AG10803 (cell line): ENCODE measurements at places on chromosomes 6 and 20.

DNA sequence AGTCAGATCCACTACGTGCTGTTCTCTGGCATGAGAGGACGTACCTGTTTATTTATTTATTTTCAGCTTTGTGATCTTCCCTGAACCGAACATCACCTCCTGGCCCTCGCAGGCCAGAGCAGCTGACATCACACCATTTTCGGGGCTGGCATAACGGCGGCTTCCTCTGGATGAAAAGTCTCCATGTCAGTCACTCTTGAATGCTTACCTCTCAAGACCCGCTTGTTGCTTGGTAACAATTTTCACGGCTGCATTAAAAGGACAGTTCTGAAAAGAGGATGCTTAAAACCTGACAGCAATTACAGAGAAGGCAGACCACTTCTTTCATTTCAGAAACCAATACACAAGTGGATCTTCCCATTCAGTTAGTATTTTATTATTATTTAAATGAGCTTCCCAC lies 159.8 kb upstream of the CDH4 start:
- DNase-seq, result no peak

DNA sequence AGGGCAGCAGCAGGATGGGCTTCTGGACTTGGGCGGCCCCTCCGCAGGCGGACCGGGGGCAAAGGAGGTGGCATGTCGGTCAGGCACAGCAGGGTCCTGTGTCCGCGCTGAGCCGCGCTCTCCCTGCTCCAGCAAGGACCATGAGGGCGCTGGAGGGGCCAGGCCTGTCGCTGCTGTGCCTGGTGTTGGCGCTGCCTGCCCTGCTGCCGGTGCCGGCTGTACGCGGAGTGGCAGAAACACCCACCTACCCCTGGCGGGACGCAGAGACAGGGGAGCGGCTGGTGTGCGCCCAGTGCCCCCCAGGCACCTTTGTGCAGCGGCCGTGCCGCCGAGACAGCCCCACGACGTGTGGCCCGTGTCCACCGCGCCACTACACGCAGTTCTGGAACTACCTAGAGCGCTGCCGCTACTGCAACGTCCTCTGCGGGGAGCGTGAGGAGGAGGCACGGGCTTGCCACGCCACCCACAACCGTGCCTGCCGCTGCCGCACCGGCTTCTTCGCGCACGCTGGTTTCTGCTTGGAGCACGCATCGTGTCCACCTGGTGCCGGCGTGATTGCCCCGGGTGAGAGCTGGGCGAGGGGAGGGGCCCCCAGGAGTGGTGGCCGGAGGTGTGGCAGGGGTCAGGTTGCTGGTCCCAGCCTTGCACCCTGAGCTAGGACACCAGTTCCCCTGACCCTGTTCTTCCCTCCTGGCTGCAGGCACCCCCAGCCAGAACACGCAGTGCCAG lies at the start of gene TNFRSF6B:
TSS of gene TNFRSF6B (plus strand) at position 25 of the 729 bp plus-strand sequence. CDS start at position 141, 116 bp downstream.
- no peak for DNase-seq

GRCh38 chr6:39453956-39454524 lies 131.5 kb upstream of the KCNK16 start:
- DNase-seq, result no peak

GRCh38 chr6:11432091-11432490 lies 105.5 kb upstream of the TMEM170B start:
- DNase-seq, result no peak

- DNase-seq, result no peak
These were observed 48.0 kb downstream of the MKKS start for GRCh38 chr20:10385850-10386544.

GRCh38 chr20:37154684-37155298 lies 24.3 kb upstream of the RPN2 start:
- DNase-seq, result no peak

GRCh38 chr20:59623583-59623982 lies 19.2 kb downstream of the PHACTR3 start:
- no peak for DNase-seq

GRCh38 chr6:3766214-3766613 lies 14.7 kb upstream of the PXDC1 start:
- peak; percentile 91 for DNase-seq

GRCh38 chr20:6993511-6993910 lies 226.0 kb downstream of the BMP2 start:
- no peak for DNase-seq

DNA sequence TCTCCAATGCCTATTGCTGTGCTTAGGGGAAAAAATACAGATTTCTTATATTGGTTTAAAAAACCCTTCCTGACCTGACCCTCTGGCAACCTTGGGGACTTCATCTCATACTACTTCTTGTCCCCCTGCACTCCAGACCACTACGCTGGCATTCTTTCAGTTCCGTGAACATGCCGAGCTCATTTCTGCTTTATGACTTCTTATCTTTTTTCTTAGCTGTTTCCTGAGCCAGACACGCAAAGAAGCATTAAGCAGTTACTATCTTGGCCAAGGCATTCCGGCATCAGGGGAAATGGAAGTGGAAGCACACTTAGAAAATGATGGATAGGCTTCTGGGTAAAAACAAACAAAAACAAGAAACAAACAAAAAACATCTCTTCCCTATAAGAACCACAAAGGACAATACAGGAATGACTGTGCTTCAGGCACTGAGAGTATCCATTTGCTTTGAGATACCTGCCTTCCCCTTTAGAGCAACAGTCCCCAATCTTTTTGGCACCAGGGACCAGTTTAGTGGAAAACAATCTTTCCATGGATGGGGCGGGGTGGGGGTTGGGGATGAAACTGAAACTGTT lies 4.4 kb upstream of the CCDC28A start:
- DNase-seq, result no peak

- no peak for DNase-seq
These were observed 4.9 kb upstream of the DLL1 start for GRCh38 chr6:170295510-170296422.

GRCh38 chr6:788058-788457 lies 95.1 kb upstream of the EXOC2 start:
- DNase-seq, result no peak

GRCh38 chr6:34246563-34247391 lies 2.0 kb downstream of the SMIM29 start:
- DNase-seq, result no peak

GRCh38 chr6:30465595-30466306 lies 23.6 kb upstream of the HLA-E start:
- no peak for DNase-seq

GRCh38 chr6:1423578-1423977 lies 34.2 kb downstream of the FOXF2 start:
- no peak for DNase-seq

GRCh38 chr6:16420715-16421461 lies 182.5 kb downstream of the GMPR start:
- peak; percentile 96 for DNase-seq

DNA sequence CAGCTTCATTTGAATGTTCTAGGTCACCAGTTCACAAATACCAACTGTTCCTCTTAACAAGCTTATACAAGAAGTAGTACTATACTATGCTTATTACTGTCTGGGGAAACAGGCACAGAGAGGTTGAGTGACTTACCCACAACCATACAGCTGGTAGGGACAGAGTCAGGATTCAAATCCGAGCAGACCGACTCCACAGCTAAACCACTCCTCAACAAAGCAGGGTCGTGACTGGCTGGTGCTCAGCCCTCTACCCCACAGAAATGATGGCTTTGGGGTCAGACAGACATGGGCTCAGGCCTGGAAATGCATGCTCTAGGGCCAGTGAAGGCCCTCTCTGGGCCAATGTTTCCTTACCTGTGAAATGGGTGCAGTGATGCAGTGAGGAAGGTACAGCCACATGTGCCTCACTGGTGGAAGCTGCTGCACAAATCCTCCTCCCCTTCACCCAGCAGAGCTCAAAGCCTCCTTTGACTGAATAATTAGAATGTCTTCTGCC lies 63.6 kb downstream of the MRPL14 start:
- DNase-seq, result no peak

- DNase-seq, result no peak
These were observed 25.6 kb downstream of the INSM1 start for GRCh38 chr20:20393207-20394120.

DNA sequence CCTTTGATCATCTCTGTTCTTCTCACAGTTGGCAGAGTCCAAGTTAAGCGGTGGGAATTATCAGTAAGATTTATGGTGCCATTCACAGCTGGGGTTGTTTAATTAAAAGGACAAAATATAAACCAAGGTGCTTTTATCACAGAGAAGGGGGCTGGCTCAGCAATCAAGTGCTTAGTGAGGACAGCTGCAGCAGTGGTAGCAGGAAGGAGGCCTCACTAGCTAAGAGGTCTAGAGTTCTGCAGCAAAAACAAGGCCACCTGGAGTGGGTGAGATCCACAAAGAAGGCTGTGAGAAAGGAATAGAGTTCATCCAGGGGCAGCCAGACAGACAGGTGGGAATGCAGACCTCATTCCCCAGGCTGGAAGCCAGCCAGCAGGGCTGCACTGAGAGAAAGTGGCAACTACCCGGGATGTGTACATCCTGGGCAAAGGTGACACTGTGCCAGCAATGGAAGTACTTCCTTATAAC lies 37.1 kb downstream of the PIGU start:
- DNase-seq, result no peak

DNA sequence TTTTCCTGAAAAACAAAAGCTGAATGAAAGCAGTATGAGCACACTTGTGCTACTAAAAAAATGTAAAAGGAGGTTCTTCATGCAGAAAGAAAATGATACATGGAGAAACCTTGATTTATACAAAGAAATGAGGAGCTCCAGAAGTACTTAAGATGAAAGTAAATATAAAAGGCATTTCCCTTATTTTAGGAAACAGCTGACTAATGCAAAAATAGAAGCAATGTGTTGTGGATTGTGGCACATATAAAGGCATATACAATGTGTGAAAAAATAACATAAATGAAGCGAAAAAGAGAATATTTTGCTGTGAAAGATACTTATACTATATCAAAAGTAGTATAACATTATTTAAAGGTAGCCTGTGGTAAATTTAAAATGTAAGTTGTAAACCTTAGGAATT lies 41.2 kb upstream of the PHIP start:
- DNase-seq, result no peak

- DNase-seq, result no peak
These were observed 3.2 kb downstream of the SLC29A1 start for GRCh38 chr6:44226368-44227147.

GRCh38 chr6:34595332-34596184 lies 39.4 kb upstream of the SPDEF start:
- DNase-seq, result peak; percentile 40

GRCh38 chr6:43120944-43121913 lies 45.1 kb downstream of the PTK7 start:
- peak; percentile 99 for DNase-seq

DNA sequence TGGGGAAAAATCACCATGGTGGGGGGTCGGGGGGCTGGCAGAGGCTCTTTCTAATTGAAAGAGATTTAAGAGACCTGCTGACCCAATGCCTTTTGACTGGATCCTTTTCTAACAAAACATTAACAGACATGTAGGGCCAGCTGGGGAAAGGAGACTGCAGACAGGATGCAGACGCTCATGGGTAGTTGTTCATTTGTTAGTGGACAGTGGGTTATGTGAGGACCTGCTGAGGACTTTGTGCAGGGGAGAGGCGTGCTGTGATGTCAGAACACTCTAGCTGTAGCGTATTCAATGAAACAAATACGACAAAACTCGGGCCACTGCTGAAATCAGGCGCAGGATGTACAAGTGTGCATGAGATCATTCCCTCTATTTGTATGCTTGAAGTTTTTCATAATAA lies 1.2 kb downstream of the IP6K3 start:
- DNase-seq, result no peak

DNA sequence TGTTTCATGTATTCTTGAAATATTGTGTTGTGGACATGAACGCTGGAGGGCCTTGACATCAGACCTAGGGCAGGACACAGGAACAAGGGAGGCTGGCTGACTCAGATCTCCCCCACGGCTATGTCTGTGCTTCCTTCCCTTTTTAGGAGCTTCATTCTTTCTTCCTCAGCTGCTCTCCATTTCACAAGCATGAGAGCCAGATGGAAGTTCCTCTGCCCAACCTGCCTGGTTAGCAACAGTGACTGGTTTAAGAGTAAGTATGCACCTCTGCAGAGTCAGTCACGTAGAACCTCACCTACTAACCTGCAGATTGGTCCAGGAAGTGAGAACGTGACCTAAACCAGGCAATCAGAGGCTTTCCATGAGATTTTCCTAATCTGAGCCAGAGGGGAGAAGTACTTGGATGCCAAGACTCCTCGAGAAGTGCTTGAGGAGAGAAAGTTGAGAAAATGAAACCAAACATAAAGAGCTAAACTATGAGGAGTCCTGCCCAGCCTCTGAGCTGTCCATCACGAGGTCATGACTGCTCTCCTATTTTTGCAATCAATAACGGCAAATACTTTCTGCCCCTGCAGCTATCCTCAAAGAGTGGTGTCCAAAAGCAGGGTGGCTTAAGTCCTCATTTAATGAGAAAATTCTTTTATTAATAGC lies 465.2 kb upstream of the CITED2 start:
- peak; percentile 54 for DNase-seq

GRCh38 chr6:80133020-80133419 lies 26.5 kb downstream of the BCKDHB start:
- DNase-seq, result peak; percentile 73

DNA sequence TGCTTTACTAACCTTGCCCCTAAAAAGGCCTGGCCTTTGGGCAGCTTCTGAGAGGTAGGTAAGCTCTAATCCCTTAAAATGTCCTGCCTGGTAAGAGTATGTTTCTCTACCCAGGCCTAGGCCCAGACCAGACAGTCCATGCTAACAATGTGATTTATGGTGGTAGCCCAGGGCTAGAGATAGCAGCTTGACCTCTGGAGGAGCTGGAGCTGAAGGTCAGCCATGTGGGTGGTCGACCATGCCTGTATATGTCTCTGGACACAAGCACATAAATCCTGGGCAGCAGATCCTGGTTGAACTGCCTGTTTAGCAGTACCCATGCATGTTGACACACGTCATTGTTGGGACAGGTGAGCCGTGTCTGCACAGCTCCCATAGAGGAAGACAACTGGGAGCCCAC lies 62.1 kb upstream of the PHACTR1 start:
- no peak for DNase-seq

- DNase-seq, result peak; percentile 89
These were observed 30.3 kb upstream of the POPDC3 start for GRCh38 chr6:105209950-105210706.

DNA sequence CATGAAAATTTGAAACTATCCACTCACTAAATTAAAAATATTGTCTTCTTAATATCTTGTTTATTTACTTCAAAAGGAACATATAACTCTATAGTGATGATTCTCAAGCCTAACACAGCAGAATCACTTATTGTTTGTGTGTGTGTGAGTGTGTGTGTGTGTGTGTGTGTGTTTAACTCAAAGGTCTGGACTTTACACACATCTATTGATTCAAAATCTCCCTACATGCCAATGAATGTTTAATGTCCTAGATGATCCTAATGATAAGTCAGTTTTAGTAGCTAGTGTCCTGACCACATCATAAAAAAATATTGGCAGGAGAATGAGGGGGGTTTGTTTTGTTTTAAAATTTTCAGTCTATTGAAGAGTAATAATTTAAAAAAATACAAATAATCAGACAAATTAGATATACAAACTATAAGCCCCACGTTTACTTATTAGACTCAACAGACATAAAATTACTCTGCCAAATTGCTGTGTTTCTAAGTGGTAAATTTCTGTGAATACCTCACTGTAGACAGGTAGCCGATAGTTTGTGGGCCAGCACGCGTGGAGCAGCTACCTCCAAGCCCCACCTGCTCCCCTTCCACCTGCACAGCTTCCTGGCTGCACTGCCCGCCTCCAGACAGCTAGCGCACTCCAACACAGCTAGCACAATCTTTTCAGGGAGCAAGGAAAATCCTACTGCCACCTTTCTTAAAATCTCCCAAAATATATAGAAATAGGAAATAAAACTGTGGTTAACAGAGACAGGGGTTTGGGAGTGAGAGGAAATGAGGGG lies 349.6 kb downstream of the PKHD1 start:
- no peak for DNase-seq

GRCh38 chr20:40393197-40394079 lies 295.6 kb downstream of the MAFB start:
- DNase-seq, result no peak
